Stimulated activated CD4-positive, alpha-beta T cell treated with anti-CD3 and anti-CD28 coated beads, TNF-alpha, amount 100 ng/mL, for 4 hours (primary cell): ENCODE measurements at places on chromosomes 3 and 15.

- DNase-seq = no peak
Measured at GRCh38 chr3:57659004-57659673, 33.7 kb downstream of the DENND6A start.

GRCh38 chr3:32146746-32147211, 40.4 kb downstream of the GPD1L start:
- DNase-seq = no peak

GRCh38 chr3:139830817-139831216, 104.2 kb upstream of the CLSTN2 start:
- no peak for DNase-seq

GRCh38 chr3:19702416-19703078, 231.5 kb downstream of the EFHB start:
- no peak for DNase-seq

- DNase-seq = no peak
Measured at GRCh38 chr3:29972320-29972993, 633.9 kb upstream of the TGFBR2 start.

- no peak for DNase-seq
Measured at GRCh38 chr15:60418096-60418495, 20.3 kb upstream of the ANXA2 start.

DNA sequence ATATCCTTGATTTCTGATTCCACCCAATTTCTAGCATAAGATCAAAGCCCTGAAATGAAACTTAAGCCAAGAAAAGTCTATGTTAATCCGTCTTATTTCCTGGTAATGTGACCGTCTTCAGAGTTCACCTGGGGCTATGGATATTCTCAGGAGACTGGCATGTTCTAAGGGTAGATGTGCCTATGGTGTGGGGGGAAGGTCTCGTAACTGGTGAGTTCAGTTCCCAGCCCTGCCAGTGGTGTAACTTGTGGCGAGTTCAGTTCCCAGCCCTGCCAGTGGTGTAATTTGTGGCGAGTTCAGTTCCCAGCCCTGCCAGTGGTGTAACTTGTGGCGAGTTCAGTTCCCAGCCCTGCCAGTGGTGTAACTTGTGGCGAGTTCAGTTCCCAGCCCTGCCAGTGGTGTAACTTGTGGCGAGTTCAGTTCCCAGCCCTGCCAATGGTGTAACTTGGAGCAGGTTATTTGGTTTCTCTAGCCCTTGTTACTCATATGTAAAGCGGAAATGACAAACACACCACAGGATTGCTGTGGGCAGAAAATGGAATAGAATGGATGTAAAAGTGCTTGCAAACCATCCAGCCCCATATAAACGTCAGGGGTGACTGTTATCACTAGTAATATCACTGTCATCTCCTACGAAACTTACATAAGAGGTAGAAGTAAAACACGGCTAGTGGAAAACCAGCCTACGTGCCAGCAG, 30.4 kb downstream of the SLC51A start:
- DNase-seq = no peak

- no peak for DNase-seq
Measured at GRCh38 chr3:158562674-158563073, 8.3 kb upstream of the MLF1 start.
